Liver (tissue), 10 donors: ENCODE measurements at places on chromosomes 12 and 14.

DNA sequence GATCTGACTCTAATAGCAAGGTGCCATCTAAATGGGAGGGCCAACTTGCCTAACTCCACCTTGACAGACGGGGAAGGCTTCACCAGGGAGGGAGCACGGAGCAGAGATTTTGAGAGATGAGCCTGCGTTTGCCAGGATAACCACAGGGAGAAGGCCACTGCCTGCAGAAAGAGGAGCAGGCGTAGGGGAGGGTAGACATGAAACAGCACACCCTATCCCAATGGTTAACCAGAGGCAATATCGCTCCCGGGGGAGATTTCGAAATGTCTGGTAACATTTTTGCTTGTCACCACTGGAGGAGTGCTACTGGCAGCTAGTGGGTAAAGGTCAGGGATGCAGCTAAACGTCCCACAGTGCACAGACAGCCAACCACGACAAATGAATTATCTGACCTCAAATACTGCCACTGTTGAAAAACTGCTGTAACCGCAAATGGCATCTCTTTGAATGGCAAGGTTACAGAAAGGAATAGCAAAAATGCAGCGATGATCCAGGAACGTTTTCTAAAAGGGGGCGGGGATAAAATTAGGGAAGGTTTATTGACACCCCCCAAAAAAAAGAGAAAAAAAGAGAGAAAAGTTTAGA lies 126.0 kb upstream of the ATF7IP start:
- peak; percentile 47 for DNase-seq

DNA sequence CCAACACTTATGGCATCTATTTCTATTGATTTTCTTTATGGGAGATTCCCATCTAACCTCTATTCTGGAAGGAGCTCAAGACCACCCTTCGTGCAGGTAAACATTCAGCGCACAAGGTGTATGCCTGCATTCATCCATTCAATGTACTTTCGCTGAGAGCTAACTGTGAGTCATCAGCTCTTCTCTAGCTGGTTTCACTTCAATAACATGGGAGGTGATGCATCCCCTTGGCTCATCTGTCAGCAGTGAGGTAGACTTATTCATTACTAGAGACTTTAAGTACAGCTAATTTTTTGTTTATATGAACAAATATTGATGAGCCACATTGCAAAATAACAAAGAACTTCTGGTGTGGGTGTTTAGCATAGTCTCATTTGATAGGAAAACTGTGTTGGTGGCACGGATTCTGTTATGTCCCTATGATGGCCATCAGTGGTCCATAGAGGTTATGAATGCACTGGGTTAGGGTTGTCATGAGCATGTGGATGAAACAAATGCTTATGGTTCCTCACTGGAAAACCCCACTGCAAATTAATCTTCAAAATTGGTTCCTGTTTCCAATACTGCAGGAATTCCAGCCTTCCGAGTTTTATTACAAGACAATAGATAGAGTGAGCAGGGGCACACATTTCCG lies 1151.0 kb downstream of the BCL11B start:
- DNase-seq: no peak

- DNase-seq: no peak
Observed at GRCh38 chr12:117342682-117343081, 18.7 kb downstream of the NOS1 start.

DNA sequence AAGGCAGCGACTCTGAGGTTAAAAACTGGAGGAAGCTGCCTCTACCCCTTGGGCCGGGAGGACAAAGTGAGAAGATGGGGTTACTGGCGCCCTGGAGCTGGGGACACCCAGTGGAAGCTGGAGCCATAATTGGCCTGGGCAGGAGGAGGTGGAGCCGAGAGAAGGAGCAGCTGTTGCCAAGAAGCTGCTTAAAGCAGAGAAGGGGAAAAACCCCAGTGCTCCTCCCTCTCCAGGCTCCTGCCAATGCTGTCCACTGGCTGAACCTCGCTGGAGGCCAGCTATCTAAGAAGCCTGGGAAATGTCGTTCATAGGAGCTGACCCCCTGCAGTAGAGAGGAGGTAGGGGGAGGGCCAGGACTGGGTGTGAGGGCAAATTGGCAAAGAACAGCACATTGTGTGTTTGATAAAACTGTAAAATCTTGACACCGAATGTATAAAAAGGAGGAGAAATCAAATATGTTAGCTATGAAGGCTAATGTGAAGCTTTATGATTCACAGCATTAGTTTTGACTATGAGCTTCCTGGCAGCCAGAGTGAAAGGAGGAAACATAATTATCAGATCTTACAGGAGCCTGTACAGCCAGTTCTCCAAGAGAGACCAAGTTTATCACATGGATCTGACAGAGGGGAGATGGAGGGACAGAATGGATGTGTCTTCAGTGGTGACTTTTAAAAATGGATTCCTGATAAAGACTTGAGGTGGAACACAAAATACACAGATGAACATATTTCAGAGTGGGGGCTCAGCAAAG lies 9.5 kb downstream of the HHIPL1 start:
- DNase-seq: no peak

- no peak for DNase-seq
Observed at GRCh38 chr14:68685419-68686204, 107.3 kb downstream of the ZFP36L1 start.

GRCh38 chr12:79895804-79896203 lies 39.1 kb downstream of the PPP1R12A start:
- no peak for DNase-seq

DNA sequence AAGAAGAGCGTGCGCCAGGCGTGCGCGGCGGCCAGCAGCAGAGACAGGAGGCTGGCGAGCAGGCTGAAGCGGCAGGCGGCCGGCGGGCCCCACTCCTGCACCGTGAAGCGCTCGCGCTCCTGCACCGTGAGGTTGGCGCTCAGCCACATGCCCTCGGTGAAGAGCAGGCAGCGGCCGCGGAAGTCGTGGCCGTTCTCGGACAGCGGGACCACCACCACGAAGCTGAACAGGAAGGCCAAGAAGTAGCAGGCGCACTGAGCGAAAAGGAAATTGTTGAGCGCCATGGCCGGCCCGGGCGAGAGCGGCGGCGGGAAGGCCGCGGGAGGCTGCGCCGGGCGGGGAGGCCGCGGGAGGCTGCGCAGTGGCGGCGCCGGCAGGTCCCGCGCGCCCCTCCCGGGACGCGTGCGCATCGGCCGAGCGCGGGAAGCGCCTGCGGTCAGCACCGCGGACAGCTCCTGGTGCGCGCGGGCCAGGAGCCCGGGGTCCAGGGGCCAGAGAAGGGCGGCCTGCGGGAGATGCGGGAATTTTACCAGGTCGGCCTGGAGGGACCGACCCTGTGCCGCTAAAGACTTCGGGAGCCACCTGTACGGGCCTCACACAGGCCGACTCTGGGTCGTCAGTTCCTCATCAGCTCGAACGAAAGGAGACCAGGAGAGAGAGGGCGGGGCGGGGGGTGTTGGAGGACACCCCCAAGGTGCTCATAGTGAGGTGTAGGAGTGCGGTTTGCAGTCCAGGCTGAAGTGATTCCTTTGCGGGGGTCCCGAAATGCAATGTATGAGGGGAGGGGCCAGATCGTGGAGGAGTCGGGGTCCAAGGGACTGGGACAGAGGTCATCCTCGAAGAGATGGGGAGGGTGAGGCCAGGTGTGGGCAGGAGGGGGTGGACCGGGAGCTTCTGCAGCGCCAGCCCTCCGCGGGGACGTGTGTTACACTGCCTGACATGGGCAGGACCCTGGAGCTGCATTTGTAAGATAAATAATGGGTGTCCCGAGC lies at the start of gene TMEM179:
Gene TMEM179 (minus strand): TSS at position 315 of the 992 bp plus-strand sequence. CDS start 31 bp downstream, at position 284.
- DNase-seq: no peak

GRCh38 chr12:52529417-52529816 lies 9.2 kb upstream of the KRT5 start:
- DNase-seq: no peak

- DNase-seq: no peak
Observed at GRCh38 chr14:96178461-96179321, 25.9 kb upstream of the BDKRB2 start.

GRCh38 chr12:91017043-91017442 lies 12.3 kb upstream of the EPYC start:
- DNase-seq: no peak

DNA sequence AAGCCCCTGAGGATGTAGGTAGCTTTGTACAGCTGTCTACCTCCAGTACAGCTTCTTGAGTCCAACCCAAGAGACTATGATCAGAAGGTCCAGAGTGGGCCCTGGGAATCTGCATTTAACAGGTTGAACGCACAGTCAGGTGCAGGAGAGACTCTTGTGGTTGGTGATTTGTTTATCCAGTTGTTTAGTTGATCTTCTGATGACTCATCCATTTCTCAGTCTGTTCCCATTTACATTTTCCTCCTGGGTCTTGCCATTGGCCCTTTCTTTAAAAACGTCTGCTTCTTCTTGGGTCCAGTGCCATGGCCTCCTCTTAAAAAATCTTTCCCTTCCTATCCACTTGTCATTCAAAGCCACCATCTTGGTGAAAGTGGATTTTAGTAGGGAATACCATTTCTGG lies 734.2 kb downstream of the MED13L start:
- DNase-seq: no peak

- DNase-seq: no peak
Observed at GRCh38 chr14:46344327-46344937, 307.1 kb downstream of the RPL10L start.

- DNase-seq: no peak
Observed at GRCh38 chr12:102061096-102061559, 663 bp downstream of the WASHC3 start.

GRCh38 chr12:94725375-94726168 lies 75.2 kb upstream of the TMCC3 start:
- no peak for DNase-seq
